Caco-2 (cell line): ENCODE measurements at places on chromosomes 6 and 20. TPM values are rescaled to one million over a fixed set of nuclear protein-coding genes. Genes with fewer than 3 reads are reported as not detected.

DNA sequence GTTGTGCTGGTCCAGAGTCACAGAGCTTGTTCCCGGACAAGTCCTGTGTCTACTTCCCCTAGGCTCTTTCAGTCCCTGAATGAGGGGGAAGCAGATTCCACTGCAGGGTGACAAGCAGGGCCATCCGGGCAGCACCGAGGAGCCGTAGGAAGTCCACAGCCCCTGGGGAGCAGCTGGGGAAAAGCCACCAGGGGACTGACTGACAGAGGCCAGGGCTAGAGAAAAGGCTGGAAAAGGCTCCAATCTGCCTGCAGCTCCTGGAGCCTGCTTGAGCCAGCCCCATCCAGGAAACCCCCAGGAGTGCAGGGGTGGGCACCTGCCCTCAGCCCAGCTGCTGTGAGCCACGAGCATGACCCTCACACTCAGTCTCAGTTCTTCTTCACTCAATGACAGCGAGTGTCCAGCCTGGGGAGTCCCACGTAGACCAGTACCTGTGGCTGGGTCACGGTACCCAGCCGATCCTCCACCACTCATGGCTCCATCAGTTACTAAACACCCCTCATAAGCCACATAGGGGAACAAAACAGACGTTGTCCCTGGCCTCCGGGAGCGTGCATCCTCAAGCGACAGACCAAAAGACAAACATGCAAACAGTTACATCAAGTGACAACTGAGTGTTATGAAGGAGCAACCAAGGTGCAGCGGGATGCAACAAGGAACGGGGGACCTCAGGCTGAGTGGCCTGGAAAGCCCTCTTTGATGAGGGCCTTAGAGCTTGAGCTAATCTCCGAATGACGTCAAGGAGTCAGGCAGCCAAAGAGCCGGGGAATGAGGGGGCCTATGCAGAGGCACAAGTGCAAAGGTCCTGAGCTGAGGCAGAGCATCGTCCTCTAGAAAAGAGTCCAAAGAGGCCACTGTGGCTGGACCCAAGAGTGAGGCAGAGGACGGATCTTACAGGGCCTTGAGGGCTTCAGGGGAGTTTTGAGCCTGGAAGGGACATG, 24.8 kb upstream of the VSTM2L start:
- no peak overlapping the region for H3K27ac ChIP-seq
- H3K4me3 ChIP-seq = no peak overlapping the region
- H3K36me3 ChIP-seq = peaks cover 5% of the 10 kb centered on the region; the same call in 1 of the 2 replicates
- DNase-seq = no peak

GRCh38 chr20:2341336-2341735, 39.4 kb upstream of the TGM6 start:
- no peaks in the 10 kb centered on the region for H3K4me1 ChIP-seq
- no peak for DNase-seq
- H3K27ac ChIP-seq = no peak overlapping the region

The PPP1R14C gene
- total RNA-seq = 2.4 and 2.5 TPM in 2 replicates

DNA sequence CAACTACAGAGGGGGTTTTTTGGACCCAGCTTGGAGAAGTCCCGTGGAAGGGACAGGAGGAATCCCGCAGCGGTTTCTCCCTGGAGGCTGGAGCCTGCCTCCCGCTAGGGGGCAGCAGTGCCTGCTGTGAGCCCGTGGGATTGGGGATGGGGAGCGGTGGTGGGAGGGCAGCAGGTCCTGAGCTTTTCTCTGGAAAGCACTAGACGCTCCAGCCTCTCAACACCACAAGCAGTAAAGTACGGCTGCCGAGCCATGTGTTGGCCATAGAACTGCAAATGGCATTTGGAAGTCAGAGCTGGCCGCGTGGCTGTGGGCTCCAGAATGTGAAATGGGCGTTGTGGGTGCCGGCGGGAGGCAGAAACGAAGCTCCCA, 47.8 kb downstream of the GMPR start:
- DNase-seq = no peak
- H3K4me3 ChIP-seq = no peak overlapping the region
- H3K27me3 ChIP-seq = no peaks in the 10 kb centered on the region

- no peaks in the 10 kb centered on the region for H3K36me3 ChIP-seq
- no peak overlapping the region for H3K27ac ChIP-seq
- H3K4me3 ChIP-seq = no peak overlapping the region
Measured at GRCh38 chr6:116412270-116412669, 41.5 kb downstream of the DSE start.
